ENCODE measurements at places on chromosomes 5 and 9. TPM values are rescaled to one million over a fixed set of nuclear protein-coding genes. Genes with fewer than 3 reads are reported as not detected.

GRCh38 chr9:89657295-89657694 is 52.5 kb downstream of the GADD45G start:
- DNase-seq: no peak

The LCN15 gene
- polyA plus RNA-seq: not detected

DNA sequence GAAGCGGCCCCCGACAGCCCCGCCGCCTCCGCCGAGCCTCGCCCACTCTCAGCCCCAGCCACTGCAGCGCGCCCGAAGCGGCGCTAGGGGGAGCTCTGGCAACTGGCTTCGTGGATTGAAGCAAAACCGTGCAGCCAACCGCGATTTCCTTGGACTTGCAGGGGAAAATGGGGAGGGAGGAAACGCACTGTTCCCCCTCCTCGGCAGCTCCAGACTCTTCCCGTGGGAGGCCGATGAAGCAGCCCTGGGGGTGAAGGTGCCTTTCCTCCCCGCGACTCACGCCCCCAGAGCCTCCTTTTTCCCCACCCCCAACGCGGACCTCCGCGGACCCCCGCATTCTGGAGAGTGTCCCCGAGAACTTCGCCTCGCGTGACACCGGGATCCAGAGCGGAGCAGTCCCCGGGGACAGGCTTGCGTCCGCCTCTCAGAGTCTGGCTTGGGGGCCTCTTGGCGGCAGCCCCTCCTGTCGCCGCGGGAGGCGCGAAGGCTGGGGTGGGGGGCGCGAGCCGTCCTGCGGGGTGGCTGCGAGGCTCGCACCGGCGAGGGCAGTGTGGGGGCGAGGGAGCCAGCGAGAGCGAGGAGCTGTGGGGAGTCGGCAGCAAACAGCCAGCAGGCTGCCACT is 3.8 kb downstream of the IER5L start:
- DNase-seq: peak; percentile 73

DNA sequence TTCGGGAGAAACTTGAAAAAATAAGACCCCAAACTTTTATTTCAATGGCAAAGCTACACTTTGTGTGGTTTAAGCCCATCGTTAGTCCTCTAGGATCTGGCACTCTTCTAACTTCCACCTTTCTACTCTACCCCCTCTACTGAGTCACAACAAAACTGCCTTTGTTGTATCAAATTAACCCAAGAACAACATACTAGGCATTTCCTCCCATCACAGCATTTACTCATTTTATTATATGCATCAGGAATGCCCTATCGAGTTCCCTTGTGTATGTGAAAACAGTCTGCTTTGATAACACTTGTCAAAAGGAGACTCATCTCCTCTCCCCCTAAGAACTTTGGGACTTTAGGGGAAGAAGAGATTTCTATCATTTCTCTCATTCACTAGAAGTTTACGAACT is 158.9 kb upstream of the FREM1 start:
- no peak for DNase-seq

GRCh38 chr9:96202971-96203780 is 98.8 kb downstream of the HSD17B3 start:
- DNase-seq: no peak

DNA sequence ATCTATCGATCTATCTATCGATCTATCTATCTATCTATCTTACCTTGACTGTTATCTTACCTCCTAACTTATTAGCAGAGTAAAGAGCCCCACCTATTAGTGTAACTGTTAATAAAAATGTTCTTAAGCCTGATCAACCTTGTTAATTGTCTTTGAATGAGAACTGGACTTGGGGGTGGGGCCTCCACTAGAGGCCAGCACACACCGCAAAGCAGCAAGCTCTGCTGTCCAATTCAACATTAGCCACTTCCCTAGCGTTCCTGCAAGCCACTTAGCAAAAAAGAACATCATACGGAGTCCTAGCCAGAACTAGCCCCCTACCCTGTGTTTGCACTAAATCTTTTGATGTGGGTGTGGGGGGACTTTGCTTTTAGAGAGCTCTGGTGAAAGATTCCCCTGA is 515.8 kb downstream of the KDM4C start:
- no peak for DNase-seq

DNA sequence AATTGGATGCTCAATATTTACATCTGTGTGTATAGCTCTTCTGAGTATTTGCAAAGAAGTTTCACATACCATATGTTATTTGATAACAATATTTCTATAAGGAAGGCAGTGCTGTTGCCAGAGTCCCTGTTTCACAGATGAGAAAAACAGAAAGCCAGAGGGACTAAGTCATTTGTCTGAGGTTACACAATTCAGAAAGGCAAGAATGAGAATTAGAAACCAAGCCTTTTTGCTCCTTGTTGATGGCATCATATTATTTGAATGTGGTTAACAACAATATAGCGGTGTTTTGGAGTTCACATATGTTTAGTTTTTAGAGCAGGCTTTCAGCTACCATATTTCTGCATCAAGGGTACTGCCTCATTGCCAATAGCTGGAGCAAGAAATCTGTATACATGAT is 110.9 kb upstream of the PRLR start:
- no peak for DNase-seq

DNA sequence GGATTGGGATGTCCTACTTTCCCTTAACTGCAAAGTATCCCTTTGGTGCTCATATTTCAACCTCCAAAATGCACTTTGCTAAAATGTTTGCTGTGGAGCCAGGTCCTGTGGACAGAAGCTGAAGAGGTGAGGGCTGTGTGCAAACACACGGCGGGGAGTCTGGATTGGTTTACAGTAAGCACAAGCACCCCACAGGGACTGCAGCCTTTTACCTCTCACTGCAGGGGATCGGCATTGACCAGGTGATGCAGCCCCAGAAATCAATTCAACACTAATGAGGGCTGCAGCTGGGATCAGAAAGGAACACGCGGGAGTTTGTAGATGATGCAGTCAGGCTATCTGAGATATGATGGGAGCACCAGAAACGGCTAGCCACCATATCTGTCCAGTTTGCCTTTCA is 450.9 kb downstream of the CCDC171 start:
- DNase-seq: no peak

- DNase-seq: no peak
Measured at GRCh38 chr5:169164481-169164925, 136.4 kb downstream of the SLIT3 start.

DNA sequence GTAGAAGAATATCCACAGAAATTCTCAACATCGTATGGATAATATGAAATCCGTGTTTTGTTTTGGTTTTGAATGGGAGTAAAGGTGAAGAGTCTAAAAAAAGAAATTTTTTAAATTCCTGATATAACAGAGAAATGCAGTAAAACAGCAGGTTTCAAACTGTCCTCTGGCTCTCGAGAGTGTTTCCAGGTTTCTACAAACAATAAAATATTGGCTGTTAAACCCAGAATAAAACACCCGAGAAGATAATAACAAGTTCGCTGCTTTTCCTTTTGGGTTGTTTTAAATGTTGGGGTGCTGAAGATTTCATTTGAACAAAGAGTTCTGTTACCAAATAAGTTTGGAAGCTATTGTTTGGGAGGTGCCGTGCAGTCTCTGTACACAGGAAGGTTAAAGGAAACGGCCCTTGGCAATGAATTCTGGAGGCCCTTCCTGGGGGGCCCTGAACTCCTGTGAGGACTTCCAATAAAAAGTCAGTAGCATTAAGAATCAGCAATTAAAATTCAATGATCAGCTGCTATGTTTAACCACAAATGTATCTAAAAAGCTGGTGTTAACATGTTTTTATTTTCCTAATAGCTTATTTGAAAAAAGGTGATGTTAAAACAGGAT is 215.8 kb downstream of the TSSK1B start:
- DNase-seq: no peak

The GZMA gene
- polyA plus RNA-seq: 2,746 TPM

- no peak for DNase-seq
Measured at GRCh38 chr5:179375831-179376365, 30.6 kb upstream of the ADAMTS2 start.

GRCh38 chr5:82586181-82586580 is 308.0 kb upstream of the RPS23 start:
- DNase-seq: no peak

GRCh38 chr5:135234242-135234641 is 164.8 kb downstream of the MACROH2A1 start:
- DNase-seq: no peak

The TAF11L11 gene
- not detected for polyA plus RNA-seq

DNA sequence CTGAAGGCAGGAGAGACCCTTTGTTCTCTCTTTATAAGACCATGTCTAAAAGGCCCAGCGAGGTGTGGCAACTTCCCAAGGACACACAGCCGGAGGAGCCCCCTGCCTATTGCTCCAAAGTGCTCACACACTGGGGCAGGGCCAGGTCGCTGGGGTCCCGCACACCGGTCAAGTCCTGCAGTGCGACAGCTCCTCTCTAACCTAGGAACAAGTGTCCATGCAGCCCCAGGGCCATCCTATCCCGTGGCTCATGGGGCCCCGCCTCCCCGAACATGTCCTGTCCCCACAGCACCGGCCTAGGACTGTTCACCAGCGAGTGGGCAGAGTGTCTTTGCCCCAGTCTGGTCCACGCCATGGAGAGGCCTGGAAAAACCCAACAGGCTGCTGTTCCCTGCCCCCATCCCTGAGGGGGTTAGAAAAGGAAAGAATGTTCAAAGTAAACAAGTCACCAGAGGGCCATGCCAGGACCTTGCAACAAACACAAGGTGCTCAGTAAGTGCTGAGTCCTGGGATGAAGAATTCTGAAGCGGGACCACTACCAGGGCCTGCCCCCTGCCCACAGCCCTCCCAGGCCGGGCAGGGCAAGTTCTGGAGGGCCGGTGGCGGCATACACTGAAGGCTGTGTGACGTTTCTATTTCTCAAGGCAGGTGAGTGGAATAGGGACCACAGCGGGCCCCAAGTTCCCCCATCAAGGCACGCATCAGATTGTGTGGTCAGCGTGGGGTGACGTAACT is 938 bp downstream of the NINJ1 start:
- peak; percentile 59 for DNase-seq

GRCh38 chr5:93583439-93583767 is 381 bp downstream of the NR2F1 start:
- DNase-seq: no peak

The DRD1 gene
- polyA plus RNA-seq: not detected

- DNase-seq: no peak
Measured at GRCh38 chr5:180139731-180140055, 68.1 kb upstream of the RNF130 start.

The GNAQ gene
- polyA plus RNA-seq: 7.4 TPM

The PNPLA7 gene
- 0.24 TPM for polyA plus RNA-seq

GRCh38 chr9:21267485-21268346 is 27.9 kb upstream of the IFNA14 start:
- no peak for DNase-seq

GRCh38 chr9:37575001-37575400 is 1.2 kb downstream of the FBXO10 start:
- DNase-seq: no peak

The DNM1 gene
- polyA plus RNA-seq: 0.47 TPM

The SLC1A3 gene
- not detected for polyA plus RNA-seq

The INSL6 gene
- polyA plus RNA-seq: not detected

DNA sequence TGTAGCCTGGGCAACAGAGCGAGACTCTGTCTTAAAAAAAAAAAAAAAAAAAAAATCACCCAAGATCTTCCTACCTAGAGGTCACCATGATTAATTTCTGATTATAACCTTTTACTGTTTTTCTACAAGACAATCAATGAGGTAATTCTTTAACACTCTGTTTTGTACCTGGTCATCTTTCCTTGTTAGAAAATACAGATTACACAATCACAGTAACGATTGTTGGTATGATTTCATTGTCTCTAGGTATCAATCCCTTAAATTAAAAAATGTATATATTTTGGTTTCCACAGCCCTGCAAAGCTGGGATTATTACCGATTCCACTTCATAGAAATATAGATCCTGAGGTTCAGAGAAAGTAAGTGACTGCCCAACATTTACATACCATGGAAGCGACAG is 8.3 kb upstream of the ATG10 start:
- no peak for DNase-seq

The ACTBL2 gene
- polyA plus RNA-seq: not detected

The CBY3 gene
- 1.3 TPM for polyA plus RNA-seq

- DNase-seq: no peak
Measured at GRCh38 chr5:168176251-168176650, 115.2 kb upstream of the WWC1 start.

The GRXCR2 gene
- not detected for polyA plus RNA-seq

- no peak for DNase-seq
Measured at GRCh38 chr9:16133032-16133431, 580.2 kb downstream of the CCDC171 start.

- no peak for DNase-seq
Measured at GRCh38 chr5:146340260-146341081, 1.8 kb downstream of the POU4F3 start.

The PDE6A gene
- polyA plus RNA-seq: not detected

The SLCO6A1 gene
- not detected for polyA plus RNA-seq

The C5orf24 gene
- 10.9 TPM for polyA plus RNA-seq

- DNase-seq: no peak
Measured at GRCh38 chr5:172559004-172559932, 81.8 kb upstream of the NEURL1B start.

The GABRP gene
- not detected for polyA plus RNA-seq

DNA sequence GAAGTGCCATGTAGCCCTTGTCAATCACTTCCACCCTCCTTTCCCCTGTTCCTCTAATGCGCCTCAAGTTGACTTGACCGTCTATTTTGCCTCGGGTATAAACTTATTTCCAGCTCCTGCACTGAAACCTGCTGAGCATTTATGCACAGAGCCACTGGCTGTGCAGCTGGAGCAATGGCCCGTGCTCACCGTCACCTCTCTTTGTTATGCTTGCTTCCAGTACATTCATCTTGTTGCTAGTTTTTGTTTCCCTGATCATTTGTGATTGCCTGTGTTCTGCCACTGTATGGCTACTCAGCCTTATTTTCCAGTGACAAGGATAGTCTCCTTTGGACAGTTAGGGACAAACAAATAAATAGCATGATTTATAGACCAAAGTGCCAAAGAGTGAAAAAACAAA is 183.1 kb upstream of the C9orf72 start:
- DNase-seq: no peak

GRCh38 chr9:132896906-132897305 is 18.2 kb downstream of the SPACA9 start:
- DNase-seq: no peak

DNA sequence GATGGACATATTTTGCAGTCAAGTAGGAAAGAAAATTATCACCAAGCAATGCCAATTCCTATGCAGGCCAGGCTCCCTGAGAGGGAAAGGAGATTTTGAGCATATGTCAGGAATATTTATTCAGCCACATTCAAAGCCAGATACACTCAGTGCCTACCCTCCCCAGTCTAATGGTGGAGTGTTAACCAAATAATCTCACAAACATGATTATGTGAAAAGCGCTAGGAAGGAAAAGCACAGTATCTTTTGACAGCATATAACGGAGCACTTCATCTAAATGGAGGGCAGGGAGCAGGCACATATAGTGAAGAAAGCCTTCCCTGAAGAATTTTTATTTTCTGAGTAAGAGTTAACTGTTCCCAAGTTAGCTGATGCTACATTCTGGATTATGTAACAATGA is 80.3 kb upstream of the SLC30A5 start:
- DNase-seq: no peak

The IL13 gene
- not detected for polyA plus RNA-seq

The HCN1 gene
- polyA plus RNA-seq: not detected

Measured in immature natural killer cell (primary cell).